Heart right ventricle (tissue), 16 donors: ENCODE measurements at places on chromosomes 2 and 18. TPM values are rescaled to one million over a fixed set of nuclear protein-coding genes. Genes with fewer than 3 reads are reported as not detected.

Gene LYPD1
- 0.66 TPM for total RNA-seq

Gene IL36B
- not detected for total RNA-seq

Gene KCNG3
- total RNA-seq: not detected

Gene NEUROD1
- total RNA-seq: not detected

Gene UPP2
- total RNA-seq: not detected

Gene PRSS56
- not detected for total RNA-seq

- H3K27ac ChIP-seq: peak overlapping the region; percentile 99
- peaks cover 6% of the 10 kb centered on the region for H3K4me1 ChIP-seq
- DNase-seq: peak; percentile 66
- H3K27me3 ChIP-seq: no peaks in the 10 kb centered on the region
Measured at GRCh38 chr18:12306752-12307700, 1.0 kb upstream of the TUBB6 start.

- H3K27ac ChIP-seq: no peak overlapping the region
- H3K36me3 ChIP-seq: no peaks in the 10 kb centered on the region
Measured at GRCh38 chr2:152234277-152234676, 58.7 kb upstream of the STAM2 start.

- H3K36me3 ChIP-seq: no peaks in the 10 kb centered on the region
- no peaks in the 10 kb centered on the region for H3K27me3 ChIP-seq
- DNase-seq: no peak
- no peak overlapping the region for H3K4me3 ChIP-seq
- no peaks in the 10 kb centered on the region for H3K4me1 ChIP-seq
Measured at GRCh38 chr18:50769463-50769862, 50.4 kb downstream of the MRO start.

- no peak overlapping the region for H3K4me3 ChIP-seq
- H3K27ac ChIP-seq: no peak overlapping the region
- no peak for DNase-seq
Measured at GRCh38 chr2:81979086-81979485, 1674.5 kb upstream of the LRRTM1 start.

GRCh38 chr2:162477011-162477410 lies 133.1 kb downstream of the GCA start:
- no peaks in the 10 kb centered on the region for H3K27me3 ChIP-seq
- H3K27ac ChIP-seq: no peak overlapping the region
- no peaks in the 10 kb centered on the region for H3K4me1 ChIP-seq
- H3K4me3 ChIP-seq: no peak overlapping the region

GRCh38 chr2:64141674-64142405 lies 2.4 kb downstream of the PELI1 start:
- H3K4me3 ChIP-seq: peak overlapping the region; percentile 97
- DNase-seq: no peak
- peaks cover 26% of the 10 kb centered on the region for H3K4me1 ChIP-seq
- no peaks in the 10 kb centered on the region for H3K27me3 ChIP-seq
- H3K36me3 ChIP-seq: no peaks in the 10 kb centered on the region
- H3K27ac ChIP-seq: peak overlapping the region; percentile 97

GRCh38 chr2:72937356-72937669 lies 20.0 kb downstream of the EMX1 start:
- DNase-seq: no peak
- H3K27ac ChIP-seq: no peak overlapping the region
- H3K4me3 ChIP-seq: no peak overlapping the region
- H3K4me1 ChIP-seq: peaks cover 13% of the 10 kb centered on the region
- H3K36me3 ChIP-seq: no peaks in the 10 kb centered on the region

GRCh38 chr2:10303181-10303693 lies 533 bp downstream of the HPCAL1 start:
- no peaks in the 10 kb centered on the region for H3K36me3 ChIP-seq
- no peaks in the 10 kb centered on the region for H3K27me3 ChIP-seq
- DNase-seq: no peak
- peak overlapping the region; percentile 78 for H3K27ac ChIP-seq
- peaks cover 53% of the 10 kb centered on the region for H3K4me1 ChIP-seq

DNA sequence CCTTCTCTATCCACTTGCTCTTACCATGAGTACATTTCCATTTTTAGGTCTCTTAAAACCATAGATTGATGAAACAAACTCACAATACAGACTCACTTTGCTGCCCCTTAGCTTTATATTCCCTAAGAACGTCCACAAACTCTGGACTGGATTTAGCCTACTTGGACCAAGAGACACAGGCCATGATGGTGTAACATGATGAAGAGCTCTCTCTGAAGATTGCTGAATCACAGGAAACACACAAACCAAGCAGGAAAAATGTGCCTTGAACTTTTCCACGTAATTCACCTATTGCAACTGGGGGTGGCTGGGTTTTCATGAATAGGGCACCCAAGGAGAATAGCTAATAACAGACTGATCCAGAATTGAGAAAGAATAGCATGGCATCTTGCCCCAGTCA lies 201.7 kb upstream of the RBBP8 start:
- no peak overlapping the region for H3K4me3 ChIP-seq
- no peaks in the 10 kb centered on the region for H3K36me3 ChIP-seq
- no peak for DNase-seq
- no peaks in the 10 kb centered on the region for H3K4me1 ChIP-seq

- no peaks in the 10 kb centered on the region for H3K36me3 ChIP-seq
- H3K4me3 ChIP-seq: no peak overlapping the region
- peak overlapping the region; percentile 20 for H3K27ac ChIP-seq
- no peaks in the 10 kb centered on the region for H3K27me3 ChIP-seq
Measured at GRCh38 chr18:50724751-50725151, 95.1 kb downstream of the MRO start.
